Hematopoietic multipotent progenitor cell treated with erythropoietin and hydrocortisone succinate and interleukin-3 and kit ligand, for 4 days (in vitro differentiated cells): ENCODE measurements at places on chromosomes 3 and 15.
A peak's percentile ranks its signal among the peaks of the same experiment; 100 is the strongest.

DNA sequence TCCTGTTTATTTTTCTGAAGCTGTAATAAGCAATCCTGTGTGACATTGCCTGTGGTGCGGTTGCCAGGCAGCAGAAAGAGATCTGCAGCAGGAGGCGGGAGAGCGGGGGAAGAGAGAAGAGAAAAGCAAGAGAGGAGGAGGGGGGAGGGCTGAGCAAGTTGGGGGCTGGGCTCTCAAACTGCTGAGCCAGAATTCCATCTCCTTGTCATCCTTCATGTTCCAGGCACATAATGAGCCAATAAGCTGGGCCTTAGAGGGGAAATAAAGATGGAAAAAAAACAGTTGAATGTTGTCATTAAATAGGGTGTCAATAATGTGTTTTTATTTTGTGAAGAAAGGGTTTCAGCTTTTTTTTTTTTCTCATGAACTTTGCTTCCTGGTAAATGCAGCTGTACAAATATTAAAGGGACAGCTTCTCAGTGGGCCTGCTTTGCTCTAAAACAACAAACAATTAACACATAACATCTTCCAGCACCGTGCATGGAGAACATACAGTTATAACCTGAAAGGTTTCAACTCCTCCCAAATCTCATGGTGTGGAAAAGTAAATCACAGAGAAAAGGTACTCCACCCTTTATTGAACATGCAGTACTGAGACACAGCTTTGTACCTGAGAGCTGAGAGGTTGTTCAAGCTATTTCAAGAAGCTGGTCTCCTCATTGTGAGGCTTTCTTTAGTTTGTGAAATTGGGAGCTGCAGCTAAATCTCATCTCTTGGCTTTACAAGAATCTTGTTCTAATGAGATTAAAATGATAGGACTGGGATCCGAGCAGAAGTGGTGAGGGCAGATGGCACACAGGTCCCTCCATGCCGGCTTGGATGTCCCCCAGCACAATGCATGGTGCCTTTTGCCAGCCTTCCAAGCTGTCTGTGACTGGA, 451.1 kb upstream of the KCNMB2 start:
- DNase-seq = peak; percentile 61

DNA sequence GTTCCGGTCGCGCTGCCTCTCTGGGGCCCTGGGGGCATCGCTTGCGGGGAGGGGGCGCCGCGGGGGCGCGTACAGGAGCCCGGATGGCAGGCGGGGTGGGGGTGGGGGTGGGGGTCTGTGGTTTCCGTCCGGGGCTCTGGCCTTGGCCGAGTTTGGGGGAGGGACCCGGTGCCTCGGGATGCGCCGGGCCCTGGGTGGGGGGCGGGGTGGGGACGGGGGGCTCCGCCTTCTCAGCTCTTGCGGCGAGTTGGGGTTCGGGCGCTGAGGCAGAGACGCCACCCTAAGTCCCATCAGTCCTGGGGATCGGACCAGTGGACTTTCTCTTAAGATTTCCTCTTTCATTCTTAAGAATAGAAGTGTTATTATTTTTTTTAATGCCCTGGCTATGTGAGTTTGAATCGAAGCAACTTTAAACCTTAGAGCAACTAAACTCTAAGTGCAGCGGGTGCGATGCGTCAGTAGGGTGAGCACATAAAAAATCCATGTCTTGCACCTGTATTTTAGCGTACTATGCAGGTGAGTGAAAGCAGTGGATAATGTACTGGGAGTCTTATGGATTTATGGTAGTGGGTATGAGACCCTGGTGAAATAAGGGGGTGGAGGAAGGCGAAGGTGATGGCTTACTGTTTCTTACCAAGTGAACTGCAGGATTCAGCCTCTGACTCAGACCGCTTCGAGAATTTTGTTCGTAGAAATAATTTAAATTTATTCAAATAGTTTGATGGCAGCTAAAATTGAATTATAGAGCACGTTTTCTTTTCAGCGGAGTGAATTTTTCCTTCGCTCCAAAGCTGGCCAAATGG, 762 bp downstream of the CTNNB1 start:
- DNase-seq = peak; percentile 78

GRCh38 chr3:44984335-44984734, 8.3 kb downstream of the EXOSC7 start:
- DNase-seq = no peak

GRCh38 chr3:20573175-20573574, 387.2 kb upstream of the SGO1 start:
- DNase-seq = no peak

DNA sequence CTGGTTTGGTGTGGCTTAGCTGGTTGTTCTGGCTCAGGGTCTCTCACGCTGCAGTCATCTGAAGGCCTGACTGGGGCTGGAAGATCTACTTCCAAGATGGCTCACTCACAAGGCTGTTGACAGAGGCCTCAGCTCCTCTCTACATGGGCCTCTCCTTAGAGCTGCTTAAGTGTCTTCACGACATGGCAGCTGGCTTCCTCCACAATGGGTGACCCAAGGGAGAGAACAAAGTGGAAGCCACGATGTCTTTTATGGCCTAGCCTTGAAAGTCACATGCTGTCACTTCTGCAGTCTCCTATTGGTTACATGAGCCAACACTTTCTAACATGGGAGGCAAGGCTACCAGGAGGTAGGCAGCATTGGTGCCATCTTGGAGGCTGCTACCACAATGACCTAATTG, 13.4 kb upstream of the PDE8A start:
- no peak for DNase-seq

DNA sequence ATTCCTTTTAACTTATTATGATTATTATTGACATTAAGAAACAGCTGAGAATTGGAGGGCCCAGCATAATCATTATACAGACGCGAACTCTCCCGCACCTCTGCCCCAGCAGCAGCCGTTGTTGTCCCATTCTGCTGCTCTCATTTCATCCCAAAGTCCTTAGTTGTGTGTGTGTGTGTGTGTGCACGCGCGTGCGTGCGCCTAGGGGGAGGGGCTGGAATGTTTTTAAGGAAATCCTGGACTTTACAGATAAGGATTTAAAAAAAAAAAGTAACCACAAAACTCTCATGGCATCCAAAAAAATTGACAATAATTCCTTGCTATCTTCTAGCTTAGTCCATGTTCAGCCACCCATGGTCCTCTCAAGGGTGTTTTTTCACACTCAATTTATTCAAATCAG, 134.2 kb downstream of the WNT7A start:
- DNase-seq = peak; percentile 38

GRCh38 chr15:50996641-50997040, 88.2 kb downstream of the AP4E1 start:
- DNase-seq = no peak

- DNase-seq = peak; percentile 80
These were observed 1.2 kb downstream of the CHST2 start for GRCh38 chr3:143120716-143121240.

- no peak for DNase-seq
These were observed 38.8 kb downstream of the EDC3 start for GRCh38 chr15:74656935-74657535.

- no peak for DNase-seq
These were observed 57.8 kb upstream of the CPOX start for GRCh38 chr3:98650971-98651779.

DNA sequence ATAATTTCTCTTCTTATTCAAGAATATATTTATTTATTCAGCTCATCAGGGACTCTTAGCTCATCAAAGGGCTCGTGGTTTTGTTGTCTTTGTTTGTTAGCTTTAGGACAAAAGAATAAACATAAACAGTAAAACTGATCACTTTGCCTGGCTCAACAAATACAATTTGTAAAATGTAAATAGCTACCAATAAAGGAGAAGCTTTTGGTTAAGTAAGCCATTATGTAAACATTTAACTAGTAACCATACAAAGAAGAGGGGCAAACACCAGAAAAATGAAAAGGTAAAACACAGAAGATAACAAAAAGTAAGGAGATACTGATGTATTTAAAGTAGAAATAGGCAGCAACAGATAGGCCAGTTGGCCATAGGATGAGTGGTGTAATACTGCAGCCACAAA, 761.7 kb downstream of the ROBO1 start:
- DNase-seq = no peak

GRCh38 chr15:88046576-88047129, 209.9 kb downstream of the NTRK3 start:
- DNase-seq = no peak

DNA sequence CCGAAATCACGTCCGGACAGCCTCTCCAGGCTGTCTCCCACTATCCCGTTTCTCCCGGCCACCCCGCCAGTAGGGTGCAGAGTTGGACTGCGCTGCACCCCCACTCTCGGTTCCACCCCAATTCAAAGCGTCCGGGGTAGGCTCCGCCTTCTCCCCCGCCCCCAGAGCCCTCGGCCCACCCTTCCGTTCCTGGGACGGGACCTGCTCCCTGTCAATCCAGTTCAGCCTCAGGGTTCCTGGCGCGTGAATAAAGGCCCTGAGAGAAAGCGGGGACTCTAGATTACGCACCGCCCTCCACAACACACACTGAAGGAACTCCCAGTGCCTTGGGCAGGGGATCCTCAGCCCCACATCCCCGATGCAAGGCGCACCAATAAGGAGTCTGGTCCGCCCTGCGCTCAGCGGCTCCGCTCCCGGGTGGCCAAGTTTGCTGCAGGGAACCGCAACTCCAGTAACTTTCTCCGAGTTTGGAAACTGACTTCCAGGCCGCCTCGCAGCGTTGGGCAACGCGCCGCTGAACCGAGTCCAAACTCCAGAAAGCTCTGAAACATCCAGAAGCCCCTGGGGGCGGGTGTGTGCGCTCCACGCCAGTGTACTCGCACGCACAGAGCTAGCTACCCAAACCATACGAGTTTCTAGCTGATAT, 1.9 kb downstream of the ADAMTS9 start:
- peak; percentile 62 for DNase-seq

DNA sequence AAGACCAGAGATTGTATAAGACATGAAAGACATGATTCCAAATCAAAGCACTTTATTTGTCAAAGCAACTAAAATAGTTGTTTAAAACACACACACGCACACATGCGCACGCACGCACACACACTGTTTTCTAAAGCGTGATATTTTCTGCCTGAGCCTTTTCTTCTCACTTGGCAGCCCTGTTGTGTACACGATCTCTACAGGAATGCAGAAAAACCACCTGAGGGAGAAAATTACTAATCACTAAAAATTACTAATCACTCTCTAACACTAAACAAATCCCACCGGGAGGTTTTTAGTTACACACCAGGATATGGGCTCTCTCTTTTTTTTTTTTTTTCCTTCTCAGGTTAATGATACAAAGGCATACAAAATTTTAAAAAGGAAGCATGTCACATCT, 160.1 kb upstream of the ATP11B start:
- no peak for DNase-seq

- DNase-seq = no peak
These were observed 182.5 kb downstream of the SLCO3A1 start for GRCh38 chr15:92035961-92036360.

DNA sequence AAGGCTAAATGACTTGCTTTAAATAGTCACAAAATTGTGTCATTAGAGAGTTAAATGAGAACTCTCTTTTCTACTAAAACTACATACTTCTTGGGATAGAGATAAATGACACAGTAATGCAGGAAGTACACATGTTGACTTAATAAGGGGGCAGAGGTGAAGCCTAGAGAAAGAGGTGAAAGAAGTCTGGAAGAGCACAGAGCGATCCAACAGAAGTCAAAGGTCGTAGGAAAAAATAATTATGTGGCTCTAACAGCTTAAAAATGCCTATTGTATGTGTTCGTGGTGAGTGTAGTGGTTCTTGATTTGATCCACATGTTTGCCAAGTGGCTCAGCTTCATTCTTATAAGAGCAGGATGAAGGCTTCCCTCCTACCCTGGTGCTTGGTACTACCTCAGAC, 61.7 kb downstream of the TMEM212 start:
- DNase-seq = no peak

DNA sequence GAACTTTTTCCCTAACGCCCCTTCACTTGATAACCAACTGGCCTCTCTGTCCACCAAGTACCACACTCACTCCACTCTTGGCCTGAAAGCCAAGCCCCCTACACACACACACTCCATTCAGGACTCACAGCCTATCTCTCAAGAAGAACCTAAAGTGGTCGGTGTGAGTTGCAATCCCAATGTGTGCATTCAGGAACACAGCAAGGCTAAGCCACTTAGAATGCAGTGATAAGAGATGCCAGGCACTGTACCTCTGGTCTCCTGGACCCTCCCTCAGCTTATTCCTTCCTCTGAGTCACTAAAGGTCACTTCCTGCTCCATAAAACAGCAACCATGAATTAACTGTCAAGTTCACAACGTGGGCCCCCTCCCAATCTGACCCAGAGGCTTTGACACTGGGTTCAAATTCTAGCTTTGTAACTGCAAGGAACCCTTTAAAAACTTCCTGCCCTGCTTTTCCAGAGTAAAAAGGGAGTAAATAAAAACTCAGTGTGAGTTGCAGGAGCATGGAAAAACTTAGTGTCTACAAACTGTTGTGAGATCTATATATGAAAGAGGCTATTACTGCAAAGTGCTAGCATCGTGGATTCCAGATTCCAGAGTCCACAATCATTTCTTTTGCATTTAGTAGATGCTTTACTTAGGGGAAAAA, 17.6 kb upstream of the KCNMB3 start:
- peak; percentile 26 for DNase-seq

GRCh38 chr3:144109944-144110343, 138.3 kb downstream of the DIPK2A start:
- no peak for DNase-seq

DNA sequence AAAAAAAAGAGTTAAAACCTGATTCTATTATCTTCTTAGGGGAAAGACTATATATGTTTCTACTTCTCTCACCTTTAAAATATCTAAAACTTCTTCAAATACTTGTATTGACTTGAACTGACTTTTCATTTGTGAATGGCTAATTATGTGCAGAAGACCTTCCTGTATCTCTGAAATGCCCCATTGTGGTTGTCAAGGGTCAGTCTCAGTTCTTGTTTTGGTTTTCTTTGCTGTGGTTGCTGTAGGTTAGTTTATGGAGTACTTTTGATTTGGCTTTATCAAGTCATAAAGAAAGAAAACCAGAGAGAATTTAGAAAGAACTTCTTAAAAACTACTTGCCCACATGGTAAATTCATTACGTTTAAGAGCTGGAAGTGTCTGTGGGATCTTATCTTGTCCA, 345.3 kb upstream of the POU1F1 start:
- DNase-seq = no peak

GRCh38 chr3:39290255-39290654, 10.4 kb upstream of the CX3CR1 start:
- DNase-seq = no peak

- DNase-seq = no peak
These were observed 807 bp upstream of the INAFM2 start for GRCh38 chr15:40322531-40323238.

DNA sequence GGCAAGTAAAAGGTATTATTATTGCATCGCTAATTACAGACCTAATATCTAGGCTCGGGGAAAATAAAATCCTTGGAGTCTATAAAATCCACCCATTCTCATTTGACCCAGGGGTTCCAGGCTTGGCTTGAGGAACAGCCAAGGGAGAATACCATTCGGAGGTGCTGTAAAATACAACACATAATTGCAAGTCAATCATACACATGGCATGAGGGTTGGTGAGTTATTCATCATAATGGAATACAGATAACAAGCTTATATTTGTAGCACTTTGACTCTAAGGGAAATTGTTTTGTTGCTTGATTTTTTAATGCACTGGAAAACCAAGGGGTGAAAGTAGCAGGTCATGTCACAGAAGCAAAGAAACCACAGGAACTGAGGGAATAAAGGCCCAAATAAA, 16.8 kb upstream of the DIS3L start:
- no peak for DNase-seq

- no peak for DNase-seq
These were observed 27.2 kb upstream of the MANF start for GRCh38 chr3:51357856-51358255.

- no peak for DNase-seq
These were observed 562.6 kb downstream of the ZNF385D start for GRCh38 chr3:21188459-21188858.
